Choroid plexus epithelial cell (primary cell): ENCODE measurements at places on chromosomes 4 and X.
A peak's percentile ranks its signal among the peaks of the same experiment; 100 is the strongest.

- DNase-seq, result no peak
Measured at GRCh38 chrX:128928636-128929035, 594.7 kb downstream of the SMARCA1 start.

GRCh38 chrX:24341795-24342194 is 18.6 kb upstream of the SUPT20HL1 start:
- DNase-seq, result peak; percentile 48

GRCh38 chr4:70236125-70236524 is 6.3 kb upstream of the CSN3 start:
- peak; percentile 24 for DNase-seq

- peak; percentile 83 for DNase-seq
Measured at GRCh38 chr4:8355864-8356565, 84.5 kb downstream of the ACOX3 start.
